ENCODE measurements at places on chromosomes 13 and 19.

DNA sequence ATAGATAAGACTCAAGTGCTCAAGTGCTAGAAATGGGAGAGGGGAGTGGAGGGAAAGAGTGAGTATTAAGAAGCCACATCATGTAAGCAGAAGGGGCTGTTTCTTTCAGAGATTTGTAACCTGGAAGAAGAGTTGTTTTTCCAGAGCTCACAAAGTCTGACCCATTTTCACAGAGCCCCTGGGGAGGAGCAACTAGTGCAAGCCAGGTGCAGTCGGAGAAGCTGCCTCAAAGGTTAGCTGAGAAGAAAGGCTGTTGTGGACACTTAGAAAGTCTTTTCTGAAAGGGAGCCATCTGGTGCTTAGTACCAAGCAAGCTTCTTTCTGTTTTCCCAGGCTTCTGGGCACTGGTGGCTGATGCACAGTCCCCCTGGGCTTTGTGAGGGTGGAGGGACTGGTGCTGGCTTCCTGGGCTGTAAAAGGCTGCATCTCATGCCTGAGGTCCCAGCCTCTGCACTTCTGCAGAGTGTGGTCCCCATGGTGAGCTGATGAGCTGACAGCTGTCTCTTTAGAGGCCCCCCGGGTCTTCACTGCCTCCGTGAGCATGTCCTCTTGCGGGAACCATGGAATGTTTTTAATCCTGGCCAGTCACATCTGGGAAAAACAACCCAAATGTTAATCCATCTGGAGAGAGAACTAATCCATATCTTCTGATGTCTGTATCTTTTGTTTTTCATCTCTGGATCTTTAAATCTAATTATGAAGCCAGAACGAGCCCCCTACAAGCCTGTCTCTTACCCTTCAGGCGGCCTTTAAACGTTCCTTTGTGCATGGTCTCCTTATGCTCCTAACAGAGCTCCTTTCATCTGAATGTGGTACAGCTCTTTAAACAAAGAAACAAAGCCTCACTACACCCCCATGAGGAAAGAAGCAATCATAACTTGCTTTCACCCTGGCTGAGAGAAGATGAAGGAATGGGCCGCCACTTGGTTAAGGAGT lies 40.2 kb downstream of the OLFM4 start:
- H3K27ac ChIP-seq: no peak overlapping the region
- H3K36me3 ChIP-seq: no peaks in the 10 kb centered on the region
- no peak for DNase-seq
- no peaks in the 10 kb centered on the region for H3K27me3 ChIP-seq

GRCh38 chr13:104593693-104594092 lies 1527.5 kb upstream of the SLC10A2 start:
- no peak for DNase-seq
- no peaks in the 10 kb centered on the region for H3K36me3 ChIP-seq
- no peaks in the 10 kb centered on the region for H3K27me3 ChIP-seq
- H3K4me3 ChIP-seq: no peak overlapping the region
- no peaks in the 10 kb centered on the region for H3K4me1 ChIP-seq

- peaks cover 10% of the 10 kb centered on the region for H3K4me1 ChIP-seq
- no peaks in the 10 kb centered on the region for H3K36me3 ChIP-seq
- H3K27me3 ChIP-seq: peaks cover 78% of the 10 kb centered on the region
- H3K4me3 ChIP-seq: no peak within 1 kb of the TSS
- DNase-seq: no peak
- no peak within 1 kb of the TSS for H3K27ac ChIP-seq
Observed at GRCh38 chr19:46471116-46471733, at the start of gene PNMA8A. TSS of gene PNMA8A (minus strand) at chr19:46471563. CDS start at chr19:46471035, 528 bp downstream.

DNA sequence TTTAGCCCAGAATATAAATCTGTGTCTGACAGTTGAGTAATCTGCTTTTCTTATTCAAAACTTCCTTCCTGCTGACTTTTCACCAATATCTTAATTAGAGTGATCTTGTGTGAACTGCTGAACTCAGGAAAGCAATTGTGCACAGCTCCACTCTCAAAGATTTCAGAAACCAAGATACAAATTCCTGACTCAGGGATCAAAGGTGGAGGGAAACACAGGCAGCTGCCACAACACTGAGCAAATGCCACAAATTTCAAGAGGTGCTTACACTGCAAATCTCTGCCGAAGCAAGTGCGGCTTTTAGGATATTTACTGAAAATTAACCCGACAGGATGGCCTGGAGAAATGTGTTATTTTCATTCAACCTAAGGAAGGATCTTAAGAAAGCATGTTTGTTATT lies 111.4 kb downstream of the STOML3 start:
- H3K4me3 ChIP-seq: no peak overlapping the region
- H3K4me1 ChIP-seq: no peaks in the 10 kb centered on the region
- H3K27me3 ChIP-seq: peaks cover 12% of the 10 kb centered on the region
- no peak for DNase-seq
- no peak overlapping the region for H3K27ac ChIP-seq

GRCh38 chr19:10966809-10967208 lies 6.0 kb downstream of the SMARCA4 start:
- no peak for DNase-seq
- H3K4me1 ChIP-seq: peaks cover 70% of the 10 kb centered on the region
- H3K4me3 ChIP-seq: no peak overlapping the region
- peaks cover 27% of the 10 kb centered on the region for H3K36me3 ChIP-seq
- no peaks in the 10 kb centered on the region for H3K27me3 ChIP-seq

GRCh38 chr19:45496349-45496953 lies 396 bp downstream of the RTN2 start:
- H3K27ac ChIP-seq: no peak overlapping the region
- H3K4me1 ChIP-seq: peaks cover 45% of the 10 kb centered on the region
- no peaks in the 10 kb centered on the region for H3K36me3 ChIP-seq
- peaks cover 41% of the 10 kb centered on the region for H3K27me3 ChIP-seq

DNA sequence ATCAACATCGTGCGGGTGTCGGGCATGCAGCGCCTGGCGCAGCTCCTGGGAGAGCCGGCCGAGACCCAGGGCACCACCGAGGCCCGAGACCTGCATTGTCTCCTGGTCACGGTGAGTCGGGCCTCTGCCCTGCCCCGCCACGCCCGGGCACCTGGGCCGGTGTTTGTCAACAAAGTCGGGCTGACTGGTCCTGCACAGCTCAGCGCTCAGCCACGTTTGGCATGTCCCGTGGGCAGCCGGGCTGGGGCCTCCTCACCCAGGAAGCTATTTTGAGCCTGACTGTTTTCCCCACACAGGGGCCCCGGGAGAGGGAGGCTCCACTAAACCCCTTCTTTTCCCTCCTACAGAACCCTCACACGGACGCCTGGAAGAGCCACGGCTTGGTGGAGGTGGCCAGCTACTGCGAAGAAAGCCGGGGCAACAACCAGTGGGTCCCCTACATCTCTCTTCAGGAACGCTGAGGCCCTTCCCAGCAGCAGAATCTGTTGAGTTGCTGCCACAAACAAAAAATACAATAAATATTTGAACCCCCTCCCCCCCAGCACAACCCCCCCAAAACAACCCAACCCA lies 1.3 kb downstream of the GADD45B start:
- no peak for DNase-seq
- peaks cover 29% of the 10 kb centered on the region for H3K36me3 ChIP-seq
- H3K27me3 ChIP-seq: no peaks in the 10 kb centered on the region
- peaks cover 29% of the 10 kb centered on the region for H3K4me1 ChIP-seq
- peak overlapping the region; percentile 97 for H3K27ac ChIP-seq

DNA sequence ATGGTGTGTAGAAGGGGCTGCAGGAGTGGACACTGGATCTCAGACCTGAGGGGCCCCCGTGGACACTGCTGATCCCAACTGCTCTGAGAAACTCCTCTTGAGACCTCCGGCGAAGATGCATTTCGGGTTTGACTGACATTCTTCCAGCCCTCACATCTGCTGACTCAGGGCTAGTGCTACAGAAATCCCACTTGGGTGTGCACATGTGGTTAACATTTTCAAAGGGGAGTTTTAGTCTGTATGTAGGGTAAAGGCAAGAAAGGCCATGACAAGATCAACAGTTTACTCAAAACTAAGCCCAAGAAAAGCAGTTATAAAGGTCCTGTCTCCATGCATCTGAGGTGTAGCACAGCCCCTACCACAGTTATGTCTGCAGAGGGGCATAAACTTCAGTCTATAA lies 31.2 kb downstream of the DLEU7 start:
- no peaks in the 10 kb centered on the region for H3K27me3 ChIP-seq
- DNase-seq: no peak
- peaks cover 3% of the 10 kb centered on the region for H3K4me1 ChIP-seq
- no peaks in the 10 kb centered on the region for H3K36me3 ChIP-seq

DNA sequence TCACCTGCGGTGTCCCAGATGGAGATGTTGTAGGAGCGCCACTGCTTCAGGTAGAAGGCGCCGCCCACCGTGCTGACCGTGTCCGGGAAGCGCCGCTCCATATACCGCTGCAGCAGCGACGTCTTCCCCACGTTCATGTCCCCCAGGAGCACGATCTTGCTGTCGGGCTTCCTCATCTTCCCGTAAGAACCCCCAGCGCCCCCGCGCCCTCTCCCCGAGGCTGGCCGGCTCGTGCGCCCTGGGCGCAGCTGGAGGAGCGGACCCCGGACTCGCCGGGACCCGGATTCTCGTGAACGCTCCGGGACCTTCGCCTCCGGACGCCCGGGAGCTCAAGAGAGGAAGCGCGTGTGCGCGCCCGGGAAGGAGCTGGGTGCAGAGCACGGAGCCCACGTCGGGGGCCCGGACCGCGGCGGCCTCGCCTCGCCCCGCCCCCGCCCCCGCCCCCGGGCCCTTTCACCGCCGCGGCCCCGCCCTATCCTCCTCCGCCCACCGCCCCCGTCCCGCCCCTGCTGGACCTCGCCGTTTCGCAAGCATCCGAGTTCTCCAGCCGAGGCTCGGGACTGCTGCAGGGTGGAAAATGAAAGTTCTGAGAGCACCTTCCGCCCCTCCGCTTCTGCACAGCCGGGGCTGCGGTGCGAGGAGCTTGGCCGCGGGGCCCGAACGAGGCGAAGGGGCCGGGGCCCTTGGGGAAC lies at the start of gene RAB20:
RAB20 (minus strand) TSS at position 379 of the 692 bp plus-strand sequence; CDS start at position 176, 203 bp downstream.
- peak within 1 kb of the TSS; percentile 86 for H3K4me3 ChIP-seq
- H3K27me3 ChIP-seq: peaks cover 31% of the 10 kb centered on the region
- peaks cover 22% of the 10 kb centered on the region for H3K4me1 ChIP-seq
- peak; percentile 70 for DNase-seq

DNA sequence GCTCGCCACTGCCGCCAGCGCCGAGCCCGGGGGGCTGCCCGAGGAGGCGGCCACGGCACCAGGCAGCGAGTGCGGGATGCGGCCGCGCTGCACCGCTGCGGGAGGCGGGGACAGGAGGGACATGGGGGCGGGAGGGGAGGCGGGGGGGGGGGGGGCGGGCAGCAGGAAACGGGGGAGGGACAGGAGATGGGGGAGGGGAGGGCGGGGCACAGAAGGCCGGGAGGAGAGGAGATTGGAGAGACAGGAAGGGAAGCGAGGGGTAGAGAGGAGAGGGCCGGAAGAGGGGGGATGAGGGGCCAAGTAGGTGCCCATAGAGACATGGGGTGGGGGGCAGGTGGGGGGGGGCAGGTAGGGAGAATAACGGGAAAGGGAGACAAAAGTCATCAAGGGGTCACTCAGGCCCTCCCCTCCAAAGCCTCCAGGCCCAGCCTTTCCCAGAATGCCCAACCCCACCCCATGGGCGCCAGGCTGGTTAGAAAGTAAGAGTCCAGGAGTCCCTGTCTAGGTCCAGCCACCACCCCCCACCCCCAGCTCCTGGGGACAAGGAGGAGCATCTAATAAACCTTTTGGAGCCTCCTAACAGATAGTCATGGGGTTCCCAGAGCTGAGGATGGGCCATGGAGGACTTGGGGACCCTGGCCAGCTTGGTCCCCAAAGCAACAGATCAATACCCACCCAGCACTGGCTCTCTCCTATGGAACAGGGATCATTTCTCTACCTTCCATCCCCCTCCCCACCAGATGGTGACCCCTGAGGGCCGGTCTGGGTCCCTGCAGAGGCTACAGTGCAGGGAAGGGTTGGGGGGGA lies 9.5 kb downstream of the NR2F6 start:
- no peaks in the 10 kb centered on the region for H3K27me3 ChIP-seq
- no peak for DNase-seq
- no peak overlapping the region for H3K27ac ChIP-seq
- H3K4me1 ChIP-seq: peaks cover 15% of the 10 kb centered on the region
- H3K4me3 ChIP-seq: peak overlapping the region; percentile 85
- peaks cover 24% of the 10 kb centered on the region for H3K36me3 ChIP-seq

- H3K36me3 ChIP-seq: peaks cover 49% of the 10 kb centered on the region
- DNase-seq: no peak
- peaks cover 31% of the 10 kb centered on the region for H3K4me1 ChIP-seq
- H3K27ac ChIP-seq: no peak overlapping the region
- H3K4me3 ChIP-seq: no peak overlapping the region
Observed at GRCh38 chr13:77732287-77732686, 34.8 kb downstream of the SLAIN1 start.

DNA sequence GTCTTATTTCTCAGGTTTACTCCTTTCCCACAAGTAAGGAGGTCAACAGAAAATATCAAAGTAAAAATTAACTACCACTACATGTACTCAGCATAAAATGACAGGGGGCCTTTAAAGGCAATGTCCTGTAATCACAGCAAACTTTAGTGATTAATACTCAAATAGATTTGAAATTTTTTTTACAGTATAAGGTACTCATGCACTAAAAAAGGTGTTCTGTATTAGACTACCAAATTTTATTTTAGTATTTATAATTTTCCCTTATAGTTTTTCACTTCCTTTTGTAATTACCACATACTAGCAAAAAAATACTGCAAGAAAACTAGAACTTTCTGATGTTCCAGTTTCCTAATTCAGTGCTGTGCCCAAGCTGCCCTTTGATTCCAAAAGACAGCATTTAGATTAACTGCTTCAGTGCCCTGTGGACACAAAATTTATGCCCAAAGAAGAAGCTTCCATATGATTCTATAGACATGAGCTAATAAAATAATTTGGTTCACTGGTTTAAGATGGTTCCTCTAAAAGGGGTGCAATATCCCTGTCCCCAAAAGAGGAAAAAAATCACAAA lies 70.6 kb downstream of the KLF12 start:
- H3K4me3 ChIP-seq: peak overlapping the region; percentile 70
- H3K36me3 ChIP-seq: peaks cover 25% of the 10 kb centered on the region
- H3K27ac ChIP-seq: peak overlapping the region; percentile 91
- no peaks in the 10 kb centered on the region for H3K27me3 ChIP-seq
- no peak for DNase-seq
- H3K4me1 ChIP-seq: peaks cover 86% of the 10 kb centered on the region

GRCh38 chr19:56110515-56111448 lies 10.3 kb downstream of the ZNF787 start:
- no peaks in the 10 kb centered on the region for H3K27me3 ChIP-seq
- no peak for DNase-seq
- no peak overlapping the region for H3K27ac ChIP-seq
- H3K4me1 ChIP-seq: peaks cover 76% of the 10 kb centered on the region

- H3K4me3 ChIP-seq: no peak overlapping the region
- no peak overlapping the region for H3K27ac ChIP-seq
- peaks cover 6% of the 10 kb centered on the region for H3K4me1 ChIP-seq
Observed at GRCh38 chr19:35797663-35798062, 15.0 kb downstream of the PRODH2 start.

DNA sequence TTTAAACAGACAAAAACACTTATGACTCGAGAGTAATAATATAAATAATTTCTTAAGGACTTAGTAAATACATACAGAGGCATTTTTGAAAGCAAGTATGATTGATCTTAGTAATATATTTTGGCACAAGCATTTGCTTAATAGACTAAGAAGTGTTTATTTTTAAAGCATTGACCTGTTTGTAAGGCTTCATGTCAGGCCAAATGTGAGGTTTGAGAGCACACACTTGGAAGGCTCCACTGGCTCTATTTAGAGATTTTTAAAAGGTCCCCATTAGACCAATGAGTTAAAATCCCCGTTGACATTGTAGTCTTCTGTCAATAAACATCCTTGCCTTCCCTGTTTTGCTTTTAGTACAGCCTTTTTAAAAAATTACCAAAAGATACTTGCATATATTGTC lies 50.4 kb downstream of the ATP8A2 start:
- peaks cover 25% of the 10 kb centered on the region for H3K27me3 ChIP-seq
- no peak overlapping the region for H3K27ac ChIP-seq
- H3K4me3 ChIP-seq: no peak overlapping the region
- no peaks in the 10 kb centered on the region for H3K4me1 ChIP-seq
- no peaks in the 10 kb centered on the region for H3K36me3 ChIP-seq

All from activated T-cell treated with anti-CD3 and anti-CD28 coated beads, Interleukin-2, amount 50 U/mL, for 24 hours (primary cell).